ENCODE measurements at places on chromosomes 4 and X. TPM values are rescaled to one million over a fixed set of nuclear protein-coding genes. Genes with fewer than 3 reads are reported as not detected.

DNA sequence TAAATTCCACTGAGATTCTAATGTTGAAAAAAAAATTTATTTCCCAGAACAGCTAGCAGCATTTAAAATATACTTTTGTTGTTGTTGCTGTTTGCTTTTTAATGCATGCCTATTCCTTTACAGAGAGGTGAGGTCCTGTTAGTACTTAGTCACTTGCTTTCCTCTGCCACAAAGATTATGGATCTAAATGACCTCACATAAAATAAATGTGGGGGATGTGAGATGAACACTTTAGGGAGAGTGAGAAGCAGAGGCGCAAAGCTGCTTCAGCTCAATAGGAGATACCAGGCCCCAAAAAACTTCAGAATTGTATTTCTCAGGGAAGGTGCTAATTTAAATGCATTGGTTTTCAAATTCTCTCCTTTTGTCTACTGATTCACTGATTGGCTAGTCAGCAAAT is 4.0 kb downstream of the LDB2 start:
- no peak for DNase-seq

DNA sequence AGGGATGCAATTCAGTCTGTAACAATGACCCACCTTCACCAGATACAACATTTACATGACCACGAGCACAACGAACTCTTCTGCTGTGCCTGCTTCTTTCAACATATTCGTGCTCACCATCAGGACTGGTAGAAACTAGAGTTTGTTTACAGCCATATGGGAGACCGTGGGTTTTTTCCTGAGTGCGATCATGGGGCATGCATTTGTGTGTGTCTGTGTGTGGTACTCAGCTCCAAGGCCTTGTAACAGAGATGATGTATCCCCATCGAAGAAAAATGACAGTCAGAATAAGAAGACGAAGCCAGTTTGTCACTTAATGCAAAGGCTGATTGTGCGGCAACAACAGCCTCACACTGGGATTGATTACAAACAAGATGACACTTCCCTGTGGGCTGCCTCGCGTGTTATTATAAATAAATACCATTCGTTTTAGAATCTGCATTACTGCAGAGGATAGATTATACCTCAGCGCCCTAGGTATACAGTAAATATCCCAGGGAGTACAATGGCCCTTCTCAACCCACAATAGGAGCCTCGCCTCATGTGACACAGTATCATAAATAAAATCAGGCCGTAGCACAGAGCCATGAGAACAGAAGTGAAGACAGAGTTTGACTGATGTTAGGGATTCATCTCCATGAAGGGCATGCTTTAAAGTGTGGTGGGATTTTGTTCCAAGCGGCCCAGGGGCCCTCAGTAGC is 97.3 kb upstream of the NOCT start:
- no peak for DNase-seq

DNA sequence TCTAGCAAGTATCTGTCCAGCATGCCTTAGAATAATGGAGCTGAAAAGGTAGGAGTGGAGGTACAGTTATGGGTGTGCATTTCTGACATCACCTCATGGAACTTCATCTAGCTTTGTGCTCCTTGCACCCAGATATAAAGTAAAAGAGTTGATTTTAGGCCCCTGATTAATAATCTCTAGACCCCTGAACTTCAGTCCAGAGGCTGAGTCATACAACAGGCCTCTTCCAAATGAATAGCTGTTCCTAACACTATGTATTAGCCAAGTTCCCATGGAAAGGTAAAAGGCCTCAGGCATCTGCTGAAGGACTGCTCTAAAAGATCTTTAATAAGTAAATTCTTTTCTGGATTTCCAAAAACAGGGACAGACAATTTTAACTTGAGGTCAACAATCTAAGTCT is 16.2 kb downstream of the TBC1D9 start:
- DNase-seq = no peak

Gene S100G
- total RNA-seq = not detected

Data from cardiac muscle cell (in vitro differentiated cells and primary cell).